Ascending aorta (tissue), 2 donors: ENCODE measurements at places on chromosomes 16 and 17. TPM values are rescaled to one million over a fixed set of nuclear protein-coding genes. Genes with fewer than 3 reads are reported as not detected.

The PABPN1L gene
- not detected for total RNA-seq

The IRX5 gene
- not detected for total RNA-seq

The KRTAP9-7 gene
- total RNA-seq: not detected

The CD68 gene
- 151 TPM for total RNA-seq

The IGSF6 gene
- 3.1 TPM for total RNA-seq

The PLA2G10 gene
- total RNA-seq: not detected

The FBXW10B gene
- total RNA-seq: not detected

The CACNG1 gene
- not detected for total RNA-seq

The VTN gene
- 7.5 TPM for total RNA-seq

The ASPA gene
- 0.11 TPM for total RNA-seq

GRCh38 chr16:1876468-1876867 lies 4.5 kb upstream of the MEIOB start:
- no peak for DNase-seq

DNA sequence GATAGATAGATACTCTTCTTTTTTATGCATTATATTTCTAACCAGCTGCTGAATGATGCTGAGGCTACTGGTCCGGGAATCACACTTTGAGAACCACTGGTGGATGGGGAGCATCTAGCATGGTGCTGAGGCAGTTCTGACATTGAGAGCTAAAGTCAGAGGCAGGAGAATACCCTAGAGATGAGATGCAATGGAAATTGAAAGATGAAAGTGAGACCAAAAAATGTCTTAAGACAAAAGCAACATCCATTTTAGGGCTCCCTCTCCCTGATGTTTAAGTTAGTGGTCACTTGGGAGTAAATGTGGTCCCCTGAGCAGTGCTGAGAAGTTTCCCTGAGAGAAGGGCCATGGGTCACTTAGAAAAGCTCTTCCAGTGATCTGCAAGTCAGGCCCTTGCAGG lies 6.8 kb downstream of the PCTP start:
- no peak for DNase-seq

GRCh38 chr17:68753985-68754769 lies 153.0 kb upstream of the FAM20A start:
- DNase-seq: no peak

- DNase-seq: no peak
Observed at GRCh38 chr16:75206749-75207451, at the start of gene CTRB2. TSS of gene CTRB2 (minus strand) at chr16:75207161. CDS start at chr16:75207141, 20 bp downstream.

- no peak for DNase-seq
Observed at GRCh38 chr16:14389359-14389758, 240.7 kb downstream of the PARN start.

DNA sequence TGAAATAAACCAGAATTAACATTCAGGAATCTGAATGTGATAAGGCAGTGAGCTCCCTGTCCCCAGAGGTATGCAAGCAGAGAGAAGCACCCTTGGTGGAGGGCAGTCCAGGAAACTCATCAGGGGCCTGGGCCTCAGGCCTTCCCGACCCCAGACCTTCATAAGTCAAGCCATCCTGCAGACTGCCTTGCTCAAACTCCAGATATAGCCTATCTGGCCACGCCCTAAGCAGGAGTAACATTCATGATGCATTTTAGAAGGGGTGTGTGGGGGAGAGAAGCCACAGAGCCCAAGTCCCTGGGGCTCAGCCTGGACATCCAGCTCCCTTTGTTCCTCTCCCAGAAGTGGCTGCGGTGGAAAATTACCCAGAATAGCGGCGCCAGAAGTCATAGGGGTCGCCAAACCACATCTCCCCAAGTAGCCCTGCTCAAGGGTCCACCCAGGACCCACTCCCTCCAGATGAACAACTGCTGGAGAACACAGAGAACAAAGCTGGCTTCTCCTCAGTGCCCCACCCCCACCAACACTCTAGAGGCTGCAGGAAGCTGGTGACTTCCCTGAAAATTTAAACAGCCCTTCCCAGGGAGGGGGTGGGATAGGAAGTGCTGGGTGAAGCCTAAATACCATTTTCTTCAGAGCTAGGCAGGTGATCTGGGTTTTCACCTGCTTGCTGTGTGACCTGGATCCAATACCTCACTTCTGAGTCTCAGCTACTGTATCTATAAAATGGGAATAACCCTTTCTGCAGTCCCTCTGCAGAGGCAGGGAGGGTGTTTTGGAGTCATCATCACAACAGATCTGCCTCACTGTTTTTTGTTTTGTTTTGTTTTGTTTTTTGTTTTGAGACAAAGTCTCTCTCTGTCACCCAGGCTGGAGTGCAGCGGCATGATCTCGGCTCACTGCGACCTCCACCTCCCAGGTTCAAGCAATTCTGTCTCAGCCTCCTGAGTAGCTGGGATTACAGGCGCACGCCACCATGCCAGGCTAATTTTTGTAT lies 1.5 kb upstream of the SREBF1 start:
- DNase-seq: no peak

DNA sequence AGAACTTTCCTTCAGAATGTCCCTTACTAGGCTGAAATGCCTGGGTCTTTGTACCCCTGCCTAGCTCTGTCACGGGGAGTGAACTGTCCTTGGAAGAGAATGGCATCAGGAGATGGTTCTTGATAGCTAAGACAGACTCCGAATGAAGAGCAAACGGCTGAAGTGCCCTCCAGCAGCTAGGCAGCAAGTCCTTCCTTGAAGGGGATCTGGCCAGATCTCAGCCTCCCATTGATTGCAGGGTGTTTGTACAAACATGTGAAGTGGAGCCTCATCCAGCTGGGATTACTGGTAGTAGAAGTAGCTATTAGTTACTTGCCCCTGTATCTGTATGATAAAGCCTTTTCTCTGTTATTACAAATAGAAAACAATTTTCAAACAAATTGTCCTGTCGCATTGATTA lies 30.9 kb downstream of the LRRC36 start:
- no peak for DNase-seq

DNA sequence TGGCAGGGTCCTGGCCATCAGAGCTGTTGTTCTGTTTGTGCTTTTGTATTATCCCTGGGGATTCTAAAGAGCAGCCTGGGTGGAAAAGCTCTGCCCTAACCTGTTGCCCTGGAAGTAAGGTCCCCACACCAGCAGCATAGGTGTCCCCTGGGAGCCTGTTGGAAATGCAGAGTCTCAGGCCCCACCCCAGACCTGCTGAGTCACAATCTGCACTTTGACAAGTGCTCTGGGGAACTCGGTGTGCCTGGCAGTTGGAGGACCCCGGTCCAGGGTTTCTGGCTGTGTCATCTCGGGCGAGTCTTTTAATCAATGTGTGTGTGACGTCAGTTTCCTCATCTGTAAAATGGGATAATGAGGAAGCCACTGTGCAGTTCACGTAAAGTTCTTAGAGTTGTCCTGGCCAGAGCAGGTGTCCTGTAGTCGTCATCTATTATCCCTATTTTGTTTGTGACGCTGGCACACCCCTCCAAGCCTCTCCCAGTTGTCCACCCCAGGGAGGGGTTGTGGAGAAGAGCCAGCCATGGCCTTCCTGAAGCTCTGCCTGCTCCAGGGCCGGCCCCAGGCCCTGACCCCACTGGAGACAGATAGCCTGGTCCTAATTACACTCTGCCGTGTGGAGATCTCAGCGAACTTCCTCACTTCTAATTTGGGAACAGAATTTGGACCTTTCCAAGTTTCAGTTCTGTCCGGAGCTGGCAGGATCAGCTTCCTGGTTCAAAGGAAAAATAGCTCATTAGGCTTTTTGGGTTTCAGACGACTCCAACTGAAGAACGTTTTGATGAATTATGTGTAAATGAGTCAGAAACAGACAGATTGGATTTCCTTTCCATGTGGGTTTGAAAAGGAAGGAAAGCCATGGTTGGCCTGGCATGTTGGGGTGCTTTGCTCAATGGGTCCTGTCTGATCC lies 295.7 kb upstream of the FOXF1 start:
- peak; percentile 39 for DNase-seq

- no peak for DNase-seq
Observed at GRCh38 chr16:7419441-7419840, 86.8 kb downstream of the RBFOX1 start.
